ENCODE measurements at places on chromosomes 7 and 10.
A peak's percentile ranks its signal among the peaks of the same experiment; 100 is the strongest.

- DNase-seq: no peak
Measured at GRCh38 chr10:72511459-72511858, 114.4 kb downstream of the MICU1 start.

- DNase-seq: no peak
Measured at GRCh38 chr7:159109653-159110035, 35.0 kb downstream of the VIPR2 start.

DNA sequence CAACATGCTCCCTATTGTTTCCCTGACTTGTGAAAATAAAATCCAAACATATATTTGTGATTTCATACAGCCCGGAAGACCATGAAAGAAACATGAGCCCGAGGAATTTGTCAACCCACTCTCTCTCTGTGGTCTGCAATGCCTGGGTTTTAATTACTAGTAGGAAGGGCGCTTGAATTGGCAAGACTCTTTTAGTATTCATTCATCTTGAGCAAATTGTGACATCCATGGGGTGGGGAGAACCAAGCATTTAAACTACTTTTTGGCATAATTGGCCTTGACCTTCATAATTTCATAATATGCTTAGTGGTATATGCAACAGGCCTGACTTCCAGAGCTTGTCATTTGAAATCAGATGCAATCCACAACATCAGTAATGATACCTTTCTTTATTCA is 142.4 kb upstream of the BMPER start:
- no peak for DNase-seq

GRCh38 chr10:29057822-29058331 is 231.0 kb upstream of the LYZL1 start:
- DNase-seq: no peak

GRCh38 chr7:23514755-23515154 is 17.0 kb downstream of the TRA2A start:
- DNase-seq: no peak

- DNase-seq: no peak
Measured at GRCh38 chr10:113097036-113097435, 147.0 kb downstream of the TCF7L2 start.

DNA sequence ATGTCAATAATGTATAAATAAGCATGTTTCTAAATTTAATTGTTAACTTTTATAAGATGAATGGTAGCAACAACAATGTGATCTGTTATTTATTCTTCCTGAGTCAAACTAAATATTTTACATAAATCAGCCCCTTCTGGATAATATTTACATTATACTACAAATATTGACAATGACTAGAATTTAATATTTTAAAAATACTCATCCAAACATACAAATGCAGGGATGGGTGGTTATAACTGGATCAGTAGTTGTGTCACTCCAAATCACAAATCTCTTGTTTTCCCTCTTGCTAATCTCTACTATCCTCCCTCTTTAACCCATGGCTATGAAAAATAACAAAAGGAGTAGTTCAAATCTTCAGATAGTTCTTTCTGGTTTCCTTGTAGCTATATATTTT is 407.0 kb downstream of the HTR7 start:
- no peak for DNase-seq

DNA sequence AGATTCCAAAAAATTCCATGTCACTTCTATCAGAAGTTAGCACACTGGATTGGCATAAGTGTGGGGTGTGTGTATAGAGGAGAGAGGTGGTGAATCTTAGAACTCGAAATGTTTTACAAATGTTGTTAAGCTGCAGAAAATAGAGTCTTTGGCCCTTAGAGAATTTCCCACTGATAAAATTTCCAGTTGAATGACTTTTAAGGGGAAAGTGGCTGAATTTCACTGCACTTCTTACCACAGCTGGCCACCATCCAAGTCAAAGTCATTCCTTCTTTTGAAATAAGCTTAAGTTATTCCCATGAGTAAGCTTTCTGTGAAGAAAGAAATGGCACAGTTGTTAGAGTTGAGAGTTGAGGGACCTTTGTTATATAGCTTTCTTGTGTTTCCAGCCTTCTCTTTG is 13.9 kb downstream of the VCL start:
- no peak for DNase-seq

DNA sequence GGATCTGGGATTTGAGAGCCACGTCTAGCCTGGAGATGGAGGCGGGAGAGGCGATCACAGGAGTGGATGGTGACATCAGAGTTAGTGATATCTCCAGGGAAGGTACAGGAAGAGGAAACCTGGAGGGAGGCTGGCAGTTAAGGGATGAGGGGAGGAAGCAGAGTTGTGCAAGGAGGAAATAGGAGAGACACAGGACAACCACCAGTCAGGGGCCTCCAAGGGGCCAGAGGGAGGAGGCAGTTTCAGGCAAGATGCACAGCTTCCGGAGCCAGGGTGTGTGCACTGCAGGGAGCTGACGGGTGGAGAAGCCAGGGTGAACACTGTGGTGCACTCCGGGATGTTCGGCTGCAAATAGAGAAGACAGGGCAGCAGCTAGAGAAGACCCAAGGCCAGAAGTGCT is 141.2 kb downstream of the GLI3 start:
- no peak for DNase-seq

- no peak for DNase-seq
Measured at GRCh38 chr7:153301936-153302335, 542.4 kb downstream of the ACTR3B start.

DNA sequence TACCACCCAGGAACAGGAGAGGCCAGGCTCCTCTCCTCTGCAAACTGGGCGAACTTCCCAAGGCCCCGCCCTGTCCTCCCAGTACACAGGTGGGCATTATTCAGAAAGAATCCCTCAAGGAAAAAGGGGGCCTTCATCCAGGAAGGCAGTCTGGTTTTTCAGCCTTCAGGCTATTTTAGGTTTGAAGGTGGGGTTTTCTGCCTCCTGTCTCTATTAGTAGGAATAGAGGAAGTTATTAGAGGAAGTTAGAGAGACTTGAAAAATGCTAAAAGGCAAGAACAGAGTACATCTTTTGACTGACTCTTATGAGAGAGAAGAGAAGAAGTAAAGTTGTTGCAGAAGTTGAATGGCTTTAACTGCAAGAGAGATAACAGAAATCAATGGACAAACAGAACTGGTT is 250.9 kb upstream of the SORCS1 start:
- DNase-seq: no peak

- DNase-seq: peak; percentile 28
Measured at GRCh38 chr7:28922624-28923331, 35.4 kb downstream of the TRIL start.

- DNase-seq: no peak
Measured at GRCh38 chr7:101137651-101138212, 10.8 kb downstream of the SERPINE1 start.

DNA sequence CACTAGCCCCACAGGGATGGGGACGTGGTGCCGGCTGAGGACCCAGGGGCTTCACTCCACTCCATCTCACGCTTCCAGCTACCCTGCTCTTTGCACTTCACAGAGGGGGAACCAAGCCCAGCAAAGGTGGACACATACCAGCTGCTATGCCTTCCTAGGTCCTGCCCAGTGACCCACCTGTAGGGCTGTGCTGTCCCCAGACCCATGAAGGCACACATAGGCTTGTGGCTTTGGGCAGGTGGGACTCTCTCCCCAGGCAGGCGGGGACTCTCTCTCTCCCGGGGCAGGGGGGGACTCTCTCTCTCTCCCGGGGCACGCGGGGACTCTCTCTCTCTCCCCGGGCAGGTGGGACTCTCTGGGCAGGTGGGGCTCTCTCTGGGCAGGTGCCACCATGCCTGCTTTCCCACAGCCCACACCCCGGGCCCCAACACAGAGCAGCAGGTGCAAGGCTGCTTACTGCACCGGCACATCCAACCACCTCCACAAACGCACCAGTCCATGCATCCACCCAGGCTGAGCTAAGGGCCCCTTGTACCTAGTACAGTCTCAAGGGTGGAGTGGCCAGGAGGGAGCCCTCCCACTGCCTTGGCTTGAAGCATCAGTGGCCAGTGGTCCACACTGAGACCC is 13.8 kb upstream of the GPR146 start:
- DNase-seq: no peak

GRCh38 chr10:19843487-19843886 is 27.3 kb downstream of the PLXDC2 start:
- no peak for DNase-seq

DNA sequence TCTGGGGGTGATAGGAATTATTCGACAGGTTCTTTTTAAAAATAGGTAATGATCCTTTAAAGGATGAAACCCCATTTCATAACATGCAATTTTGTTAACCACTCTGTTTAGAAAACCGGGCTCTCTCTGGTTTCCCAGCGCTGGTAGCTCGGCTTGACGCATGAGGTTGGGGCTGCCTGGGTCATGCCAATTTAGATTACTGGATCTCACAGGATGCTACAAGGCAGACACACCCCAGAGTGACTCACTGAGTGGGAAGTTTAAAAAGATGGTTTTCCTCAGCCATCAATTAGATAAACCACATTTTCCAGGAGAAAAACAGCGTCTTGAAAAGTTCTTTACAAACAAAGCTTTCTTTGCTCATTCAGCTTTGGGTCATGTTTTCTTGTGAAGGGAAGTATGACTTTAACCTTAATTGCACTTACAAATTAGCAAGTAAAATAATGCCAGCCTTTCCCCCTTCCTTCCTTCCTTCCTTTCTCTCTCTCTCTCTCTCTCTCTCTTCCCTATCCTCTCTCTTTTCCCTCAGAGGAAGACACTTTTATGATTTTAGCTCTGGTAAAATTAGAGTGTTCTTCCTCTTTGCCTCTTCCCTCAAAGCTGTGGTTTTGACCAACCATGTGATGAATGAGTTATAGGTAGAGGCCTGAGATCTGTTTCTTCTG is 99.8 kb downstream of the EPDR1 start:
- DNase-seq: no peak

DNA sequence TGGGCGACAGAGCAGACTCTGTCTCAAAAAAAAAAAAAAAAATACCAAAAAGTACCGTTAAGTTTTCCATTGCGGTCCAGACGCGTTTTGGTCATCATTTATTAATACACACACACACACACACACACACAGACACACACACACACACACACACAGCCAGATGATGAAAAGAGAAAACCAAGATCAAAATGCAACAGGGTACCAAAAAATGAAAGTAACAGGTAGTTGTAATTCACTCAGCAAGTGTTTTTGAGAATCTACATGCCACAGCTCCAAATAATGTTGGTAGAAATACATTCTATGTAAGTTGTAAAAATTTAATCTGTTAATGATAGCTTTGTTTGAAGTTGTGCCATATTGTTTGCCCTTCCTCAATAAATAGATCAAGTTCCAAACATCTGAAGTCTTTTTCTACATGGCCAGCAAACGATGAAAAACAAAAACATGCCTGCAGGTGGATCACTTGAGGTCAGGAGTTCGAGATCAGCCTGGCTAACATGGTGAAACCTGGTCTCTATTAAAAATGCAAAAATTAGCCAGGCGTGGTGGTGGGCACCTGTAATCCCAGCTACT is 9.4 kb downstream of the YWHAG start:
- DNase-seq: no peak

Data from activated CD8-positive, alpha-beta memory T cell treated with anti-CD3 and anti-CD28 coated beads for 4 hours (primary cell).